ENCODE measurements at places on chromosomes 1 and 21. TPM values are rescaled to one million over a fixed set of nuclear protein-coding genes. Genes with fewer than 3 reads are reported as not detected.

Gene TESK2
- total RNA-seq: 2.9 TPM

Gene ZMYND12
- total RNA-seq: 0.84 TPM

Gene E2F2
- total RNA-seq: 24.4 TPM

Gene RAP1GAP
- 0.42 TPM for total RNA-seq

Gene MAB21L3
- not detected for total RNA-seq

Gene ZSWIM5
- 0.80 TPM for total RNA-seq

Gene NOS1AP
- 0.04 TPM for total RNA-seq

Gene RXFP4
- total RNA-seq: not detected

Gene CLDN17
- total RNA-seq: not detected

Gene FCRLA
- not detected for total RNA-seq

Gene ATP1A4
- total RNA-seq: not detected

Gene TMPRSS3
- 33.8 TPM for total RNA-seq

Gene CD53
- 205 TPM for total RNA-seq

Gene PRDM16
- not detected for total RNA-seq

Gene LRRC3
- 1.0 TPM for total RNA-seq

Gene ADCY10
- not detected for total RNA-seq

Gene CBR3
- total RNA-seq: 7.1 TPM

Gene FHAD1
- 0.38 TPM for total RNA-seq

Gene TAF13
- total RNA-seq: 38.5 TPM

Gene BLACAT1
- 0.06 TPM for total RNA-seq

Gene TIMM17A
- total RNA-seq: 119 TPM

Gene OVAAL
- not detected for total RNA-seq

Gene FAM78B
- total RNA-seq: 0.25 TPM

Gene DRAXIN
- total RNA-seq: 0.08 TPM

Gene FOXO6
- 0.08 TPM for total RNA-seq

Gene KCNJ9
- total RNA-seq: not detected

Gene ADAMTS1
- total RNA-seq: 0.08 TPM

Gene AQP10
- total RNA-seq: not detected

Gene ZYG11A
- 0.15 TPM for total RNA-seq

Gene ZBTB40
- total RNA-seq: 22.1 TPM

Gene SPATA17
- total RNA-seq: 0.27 TPM

Gene ATP1A2
- total RNA-seq: not detected

Gene YTHDF2
- 88.6 TPM for total RNA-seq

Gene KRTAP19-2
- not detected for total RNA-seq

Gene LCK
- total RNA-seq: 294 TPM

Gene KRTAP11-1
- not detected for total RNA-seq

Gene PEAR1
- not detected for total RNA-seq

Gene URB1
- 41.3 TPM for total RNA-seq

Gene FCRL2
- not detected for total RNA-seq

Gene OLIG2
- total RNA-seq: not detected
